ENCODE measurements at places on chromosomes 6 and 20.

DNA sequence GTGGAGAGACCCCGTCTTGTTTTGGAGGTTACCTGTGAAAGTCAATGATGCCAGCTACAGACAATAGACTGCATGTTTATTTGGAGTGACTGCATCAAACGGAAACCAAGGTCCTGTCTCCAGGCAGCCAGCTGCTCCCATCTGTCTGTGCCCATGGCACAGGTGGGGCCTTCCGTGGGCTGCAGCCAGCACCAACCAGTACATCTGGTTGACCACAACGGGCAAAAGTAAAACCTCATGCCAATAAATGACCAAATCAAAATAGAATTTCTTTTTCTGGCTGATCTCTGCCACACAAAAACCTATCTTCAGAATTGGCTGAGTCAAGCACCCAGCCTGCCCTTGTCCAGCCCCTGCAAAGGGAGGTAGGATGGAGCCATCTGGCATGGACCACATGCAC, 33.5 kb downstream of the DLL1 start:
- no peaks in the 10 kb centered on the region for H3K4me1 ChIP-seq
- H3K36me3 ChIP-seq = no peaks in the 10 kb centered on the region
- DNase-seq = no peak
- no peak overlapping the region for H3K4me3 ChIP-seq
- no peaks in the 10 kb centered on the region for H3K27me3 ChIP-seq
- H3K27ac ChIP-seq = no peak overlapping the region

GRCh38 chr6:25387911-25388310, 108.7 kb downstream of the CARMIL1 start:
- no peaks in the 10 kb centered on the region for H3K36me3 ChIP-seq
- no peak overlapping the region for H3K4me3 ChIP-seq
- DNase-seq = no peak
- no peaks in the 10 kb centered on the region for H3K4me1 ChIP-seq

DNA sequence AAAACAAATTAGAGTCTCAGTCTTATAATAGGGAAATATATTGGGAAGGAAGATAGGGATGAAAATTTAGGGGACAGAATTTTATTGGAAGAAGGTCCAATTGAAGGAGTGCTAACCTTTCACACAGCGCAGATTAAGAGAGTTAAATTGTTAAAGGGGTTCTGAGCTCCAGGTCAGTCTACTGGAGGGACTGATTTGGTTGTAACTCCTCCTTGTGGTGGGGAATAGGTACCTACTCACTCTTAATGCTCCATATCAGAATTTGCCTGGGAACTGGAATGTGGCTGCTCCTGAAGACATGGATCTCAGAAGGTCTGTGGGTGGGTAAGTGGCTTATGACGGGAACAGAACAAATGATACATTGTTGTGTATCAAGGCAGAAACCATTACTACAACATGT, 143.5 kb downstream of the FLRT3 start:
- no peaks in the 10 kb centered on the region for H3K27me3 ChIP-seq
- no peaks in the 10 kb centered on the region for H3K4me1 ChIP-seq
- H3K27ac ChIP-seq = no peak overlapping the region
- no peak overlapping the region for H3K4me3 ChIP-seq
- H3K36me3 ChIP-seq = no peaks in the 10 kb centered on the region

DNA sequence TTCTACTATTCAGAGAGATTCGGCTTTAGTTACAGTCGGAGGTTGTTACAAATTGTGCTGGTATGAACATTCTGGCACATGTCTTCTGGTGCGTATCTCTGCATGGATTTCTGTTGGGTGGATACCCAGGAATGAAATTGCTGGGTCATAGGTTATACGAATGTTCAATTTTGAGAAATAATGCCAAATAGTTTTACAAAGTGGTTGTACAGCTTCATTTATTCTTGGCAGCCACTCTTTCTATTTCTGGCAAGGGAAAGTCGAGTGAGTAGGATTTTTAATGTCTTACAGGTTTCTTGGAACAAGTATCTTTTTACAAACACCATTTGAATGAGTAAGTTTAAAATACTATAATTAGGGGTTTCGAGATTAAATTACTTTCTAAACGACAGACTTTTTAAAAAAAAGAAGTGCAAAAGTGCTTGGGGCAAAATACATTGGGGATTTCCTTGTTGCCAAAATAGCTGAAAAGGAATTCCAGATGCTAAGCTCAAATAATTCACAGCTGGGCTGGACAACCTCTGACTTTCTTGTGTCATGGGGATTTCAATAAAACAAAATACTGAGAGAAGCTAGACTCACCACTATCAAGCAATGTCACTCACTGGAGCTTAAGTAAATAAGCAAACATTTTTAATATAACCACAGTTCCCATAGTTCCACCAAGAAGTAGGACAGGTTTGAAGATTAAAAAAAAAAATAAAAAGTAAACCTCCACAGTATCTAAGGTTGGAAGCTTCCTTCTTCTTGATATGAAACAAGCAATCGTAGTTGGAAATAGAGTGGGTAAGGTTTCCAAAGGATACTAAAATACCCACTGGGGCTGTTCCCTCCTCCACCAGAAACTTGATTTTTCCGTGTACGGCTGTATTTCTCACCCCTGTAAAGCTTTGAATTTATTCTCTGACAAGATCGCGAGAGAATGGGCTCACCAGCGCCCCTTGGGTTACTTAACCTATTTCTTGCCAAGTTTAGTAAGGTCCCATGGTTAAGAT, 21.6 kb upstream of the GFOD1 start:
- H3K4me3 ChIP-seq = no peak overlapping the region
- no peaks in the 10 kb centered on the region for H3K36me3 ChIP-seq
- H3K27ac ChIP-seq = no peak overlapping the region
- H3K4me1 ChIP-seq = no peaks in the 10 kb centered on the region

GRCh38 chr6:166820070-166820469, 136.3 kb downstream of the RNASET2 start:
- DNase-seq = no peak
- H3K27ac ChIP-seq = no peak overlapping the region
- no peaks in the 10 kb centered on the region for H3K36me3 ChIP-seq
- no peaks in the 10 kb centered on the region for H3K27me3 ChIP-seq

- H3K27me3 ChIP-seq = no peaks in the 10 kb centered on the region
- DNase-seq = no peak
- no peak overlapping the region for H3K27ac ChIP-seq
- H3K36me3 ChIP-seq = no peaks in the 10 kb centered on the region
- no peak overlapping the region for H3K4me3 ChIP-seq
- no peaks in the 10 kb centered on the region for H3K4me1 ChIP-seq
These were observed 391.8 kb downstream of the CDC5L start for GRCh38 chr6:44779130-44779826.

- peaks cover 10% of the 10 kb centered on the region for H3K27me3 ChIP-seq
- no peak overlapping the region for H3K27ac ChIP-seq
- H3K4me1 ChIP-seq = no peaks in the 10 kb centered on the region
- peaks cover 33% of the 10 kb centered on the region for H3K36me3 ChIP-seq
These were observed 22.7 kb downstream of the MCM8 start for GRCh38 chr20:5973172-5973571.

- peaks cover 4% of the 10 kb centered on the region for H3K4me1 ChIP-seq
- H3K36me3 ChIP-seq = no peaks in the 10 kb centered on the region
- DNase-seq = no peak
These were observed 145.6 kb downstream of the MTFR2 start for GRCh38 chr6:136104556-136104955.

GRCh38 chr6:22929311-22929985, 360.1 kb downstream of the HDGFL1 start:
- no peaks in the 10 kb centered on the region for H3K4me1 ChIP-seq
- no peak overlapping the region for H3K27ac ChIP-seq
- DNase-seq = no peak
